ENCODE measurements at places on chromosomes 11 and 22.

- DNase-seq = peak; percentile 95
These were observed at the start of gene ESAM for GRCh38 chr11:124762105-124762623. Gene ESAM (minus strand): TSS chr11:124762290. CDS start chr11:124762154, 136 bp downstream.

- DNase-seq = peak; percentile 60
These were observed 864 bp upstream of the EHBP1L1 start for GRCh38 chr11:65574811-65575567.

- no peak for DNase-seq
These were observed 8.3 kb downstream of the KRTAP5-11 start for GRCh38 chr11:71574418-71574817.

- no peak for DNase-seq
These were observed 5.5 kb upstream of the CYTH4 start for GRCh38 chr22:37276776-37277175.

- DNase-seq = no peak
These were observed 12.0 kb upstream of the NXPE1 start for GRCh38 chr11:114571712-114572111.

DNA sequence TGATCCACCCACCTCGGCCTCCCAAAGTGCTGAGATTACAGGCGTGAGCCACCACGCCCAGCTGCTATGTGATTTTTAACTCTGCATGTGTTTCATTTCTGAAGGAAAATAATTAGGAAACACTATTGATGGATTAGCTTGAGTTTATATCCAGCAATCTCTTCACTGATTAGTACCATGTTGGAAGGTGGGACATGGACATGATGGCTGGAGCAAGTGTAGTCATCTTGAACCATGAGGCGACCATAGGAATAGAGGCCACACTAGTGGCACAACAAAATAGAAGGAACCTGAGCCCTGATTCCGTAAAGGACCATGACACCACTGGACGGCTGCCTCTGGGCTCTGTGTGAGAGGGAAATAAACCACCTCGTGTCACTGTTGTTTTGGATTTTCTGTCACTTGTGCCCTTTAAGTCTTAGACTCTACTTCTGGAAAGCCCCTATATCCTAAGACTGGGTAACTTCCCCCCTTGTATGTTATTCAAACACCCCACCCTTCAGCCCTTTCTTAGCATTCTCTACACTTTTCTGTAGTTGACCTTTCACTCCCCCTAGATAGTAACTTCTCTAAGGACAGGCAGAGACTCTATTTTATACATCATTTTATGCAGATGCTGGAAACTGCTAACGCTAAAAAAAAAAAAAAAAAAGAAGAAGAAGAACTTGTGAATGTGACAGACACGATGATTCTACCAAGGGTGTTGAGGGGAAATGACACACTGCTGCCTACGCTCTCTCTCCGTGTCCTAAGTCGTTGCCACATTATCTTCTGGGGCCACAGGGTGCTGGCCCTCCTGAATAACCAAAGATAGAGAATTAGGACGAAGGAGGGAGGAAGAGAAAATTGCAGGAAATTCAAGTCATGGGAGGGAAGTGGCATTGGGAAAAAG, 2.7 kb upstream of the VPS37C start:
- DNase-seq = peak; percentile 51

GRCh38 chr11:45180848-45181192, 34.4 kb downstream of the PRDM11 start:
- DNase-seq = peak; percentile 93

- DNase-seq = no peak
These were observed 26.2 kb upstream of the COMT start for GRCh38 chr22:19915287-19915954.
